ENCODE measurements at places on chromosomes 7 and 10.

DNA sequence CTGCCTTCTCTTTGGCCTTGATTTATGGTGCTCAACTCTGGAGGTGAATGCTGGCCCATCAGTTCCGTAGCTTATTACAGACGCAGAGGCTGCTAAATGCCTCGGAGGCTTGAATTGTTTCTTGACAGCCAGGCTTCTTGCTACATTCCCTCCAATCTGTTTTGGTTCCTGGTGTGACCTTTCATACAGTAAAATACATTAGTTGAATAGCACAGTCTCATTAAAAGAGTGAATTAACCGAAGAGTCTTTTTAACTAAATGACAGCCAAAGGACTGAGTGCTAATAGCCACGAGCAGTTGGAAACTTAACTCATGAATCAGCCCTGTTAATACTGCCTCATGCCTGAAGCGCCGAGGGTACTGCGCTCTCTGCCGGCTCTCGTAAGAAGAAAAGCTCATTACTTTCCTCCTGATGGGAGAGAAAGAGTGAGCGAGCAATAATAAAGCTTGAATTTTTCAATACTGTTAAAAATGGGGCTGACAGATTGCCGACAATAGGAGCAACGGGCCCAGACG is 236.4 kb upstream of the GPR26 start:
- DNase-seq: no peak

DNA sequence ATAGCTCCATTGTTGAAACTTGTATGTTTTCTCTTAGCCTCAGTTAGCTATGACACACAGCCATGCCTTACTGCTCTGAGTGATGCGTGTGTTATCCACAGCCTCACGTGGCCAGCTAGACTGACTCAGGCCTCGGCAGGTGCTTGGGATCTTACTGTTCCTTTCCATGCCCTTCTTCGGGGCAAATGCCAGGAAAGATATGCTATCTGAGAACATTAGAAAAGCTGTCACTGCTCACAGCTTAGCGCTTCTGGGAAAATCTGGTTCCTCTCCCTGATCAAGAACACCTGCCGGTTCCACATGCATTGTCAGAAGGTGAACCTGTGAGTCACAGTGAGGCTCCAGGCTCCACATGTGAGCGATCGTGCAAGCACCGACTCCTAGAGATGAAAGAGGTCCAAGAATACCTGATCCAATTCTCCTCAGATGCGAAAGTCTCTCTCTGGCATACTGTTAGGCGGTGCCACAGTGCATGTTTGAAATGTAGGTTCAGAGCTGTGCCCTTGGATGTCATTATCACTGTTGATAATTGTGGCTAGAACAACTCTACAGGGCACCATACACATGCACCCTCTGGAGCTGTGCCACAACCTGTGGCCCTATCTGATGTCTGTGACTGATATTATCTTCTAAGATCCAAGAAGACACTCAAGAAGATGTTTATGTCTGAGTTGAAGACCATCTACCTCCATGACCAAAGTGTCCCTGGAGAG is 247.8 kb upstream of the IGFBP3 start:
- DNase-seq: no peak

DNA sequence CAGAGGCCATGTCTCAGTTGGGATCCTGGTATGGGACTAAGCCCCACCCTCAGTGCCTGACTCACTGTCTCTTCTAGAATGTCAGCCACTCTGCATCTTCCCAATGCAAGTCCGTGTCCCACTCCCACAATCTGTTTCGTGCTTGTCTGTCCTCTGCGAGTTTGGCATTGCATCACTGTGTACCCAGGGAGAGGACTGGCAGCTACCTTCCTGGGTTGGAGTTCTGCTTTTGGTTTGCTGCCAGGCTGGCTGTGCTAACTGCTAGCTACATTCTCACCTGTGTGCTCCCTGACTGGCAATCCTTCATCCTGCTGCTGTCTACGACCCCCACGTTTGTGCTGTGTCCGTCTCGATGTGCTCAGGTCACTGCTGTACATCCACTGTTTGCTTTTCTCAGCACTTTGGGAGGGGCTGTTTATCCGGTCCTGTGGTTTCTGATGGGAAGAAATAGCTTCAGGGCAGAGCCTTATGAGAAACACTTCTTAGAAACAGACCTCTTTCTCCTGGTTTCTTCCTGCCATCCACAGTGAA is 56.0 kb upstream of the GLI3 start:
- no peak for DNase-seq

GRCh38 chr7:92794391-92794790 is 42.0 kb downstream of the CDK6 start:
- DNase-seq: no peak

DNA sequence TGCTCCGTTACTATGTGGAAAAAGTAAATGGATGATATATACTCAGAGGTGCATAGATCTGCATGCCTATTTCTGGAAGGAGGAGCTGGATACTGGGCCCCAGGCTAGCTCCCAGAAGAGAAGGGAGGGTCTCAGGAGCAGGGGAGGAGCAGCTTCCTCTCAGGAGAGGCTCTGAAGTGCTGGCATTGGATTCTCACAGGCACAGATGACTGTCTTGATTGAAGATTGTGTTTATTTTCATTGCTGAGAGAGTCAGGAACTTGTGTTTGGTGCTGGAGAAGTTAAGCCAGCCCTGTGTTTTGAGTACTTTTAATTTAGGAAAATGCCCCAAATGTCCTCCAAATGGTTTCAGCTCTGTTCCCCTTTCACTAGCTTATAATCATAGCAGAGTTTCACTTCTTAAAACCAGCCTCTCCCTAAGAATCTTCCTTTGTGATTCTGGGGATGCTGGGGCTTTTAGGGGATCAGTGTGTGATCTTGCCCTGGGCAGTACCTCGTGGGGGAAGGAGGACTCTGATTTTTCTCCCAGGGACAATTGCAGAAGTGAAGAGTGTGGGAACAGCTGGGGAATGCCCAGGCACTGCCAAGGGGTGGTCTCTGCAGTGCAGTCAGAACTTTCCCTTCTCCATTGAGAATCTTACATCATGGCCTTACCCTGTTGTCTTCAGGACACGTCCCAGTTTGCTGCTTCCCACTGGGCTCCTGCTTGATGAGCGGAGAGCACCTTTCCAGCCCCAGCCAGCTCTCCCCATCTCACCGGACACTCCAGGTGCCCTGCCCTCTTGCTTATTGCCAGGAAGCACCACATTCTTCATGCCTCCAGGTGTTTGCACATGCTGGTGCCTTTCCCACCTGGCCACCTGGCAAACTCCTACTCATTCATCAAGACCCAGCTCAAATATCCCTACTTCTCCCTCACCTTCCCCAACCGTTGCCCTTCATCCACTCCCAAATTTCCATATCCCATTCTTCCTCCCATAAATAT is 102.8 kb downstream of the ARHGAP22 start:
- DNase-seq: no peak

GRCh38 chr7:133265821-133266220 is 12.9 kb downstream of the EXOC4 start:
- no peak for DNase-seq

DNA sequence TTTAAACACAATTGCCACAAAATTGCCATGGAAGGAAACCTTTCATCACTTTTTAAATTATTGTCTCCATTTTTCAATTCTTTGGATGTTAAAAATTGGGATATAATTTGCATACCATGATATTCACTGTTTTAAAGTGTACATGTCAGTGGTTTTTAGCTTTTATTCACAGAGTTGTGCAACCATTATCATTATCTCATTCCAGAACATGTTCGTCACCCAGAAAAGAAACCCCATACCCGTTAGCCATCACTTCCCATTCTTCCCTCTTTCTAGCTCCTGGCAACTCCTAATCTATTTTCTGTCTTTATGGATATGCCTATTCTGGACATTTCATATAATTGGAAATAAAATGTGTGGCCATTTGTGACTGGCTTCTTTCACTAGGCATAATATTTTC is 260.3 kb upstream of the FERD3L start:
- DNase-seq: no peak

DNA sequence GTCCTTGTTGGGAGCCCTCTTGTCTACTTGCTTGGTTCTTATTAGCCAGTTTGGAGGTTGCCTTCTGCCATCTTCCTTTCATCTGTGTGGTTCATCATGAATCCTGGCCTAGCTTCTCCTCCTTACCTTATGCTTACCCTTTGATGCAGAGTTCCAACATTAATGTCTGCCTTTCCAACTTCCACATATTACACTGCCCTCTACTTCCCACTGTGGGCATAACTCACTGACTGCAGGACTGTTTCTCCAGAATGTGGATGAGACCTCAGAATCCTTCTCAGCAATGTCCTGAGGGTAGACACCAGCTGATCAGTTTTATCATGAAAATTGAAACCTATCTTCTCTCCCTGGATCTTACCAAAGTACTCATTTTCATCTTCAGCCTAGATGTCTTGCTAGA is 491.0 kb downstream of the LRMDA start:
- DNase-seq: no peak

All from GM12891 (cell line).